ENCODE measurements at places on chromosomes 12 and 14.

DNA sequence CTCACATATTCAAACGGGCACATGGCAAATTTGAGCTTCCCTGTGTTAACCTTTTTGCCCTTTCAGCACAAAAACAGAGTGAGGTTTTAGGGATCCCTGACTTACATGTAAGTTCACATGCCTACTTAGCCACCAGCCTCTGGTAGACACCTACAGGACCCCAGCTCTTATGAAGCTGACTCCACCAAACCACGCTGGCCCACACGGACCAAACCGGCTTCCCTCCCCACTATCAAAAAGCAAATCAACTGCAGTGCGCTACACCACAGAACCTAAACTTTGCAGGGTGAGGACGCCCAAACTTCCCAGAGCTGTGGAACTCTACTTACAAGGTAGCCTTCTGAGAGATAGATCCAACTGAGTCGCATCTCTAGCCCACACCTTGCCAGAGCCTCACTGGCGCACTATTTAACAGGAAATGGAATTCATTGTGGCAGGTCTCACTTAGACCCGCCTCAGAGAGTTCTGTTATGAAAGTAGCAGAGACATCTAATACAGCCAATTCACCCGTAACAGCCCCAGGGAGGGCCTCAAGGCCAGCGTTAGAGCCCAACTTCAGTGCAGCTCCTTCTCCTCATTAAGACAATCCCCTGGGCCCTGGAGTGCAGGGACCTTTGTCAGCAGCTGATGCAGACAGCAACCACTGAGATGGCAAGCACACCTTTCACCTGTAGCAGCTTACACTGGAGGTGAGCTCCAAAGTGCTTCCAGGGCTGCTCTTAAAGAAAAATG is 49.2 kb downstream of the SH2B3 start:
- DNase-seq, result no peak

- DNase-seq, result no peak
Measured at GRCh38 chr12:106301241-106301610, 1.3 kb upstream of the TCP11L2 start.

DNA sequence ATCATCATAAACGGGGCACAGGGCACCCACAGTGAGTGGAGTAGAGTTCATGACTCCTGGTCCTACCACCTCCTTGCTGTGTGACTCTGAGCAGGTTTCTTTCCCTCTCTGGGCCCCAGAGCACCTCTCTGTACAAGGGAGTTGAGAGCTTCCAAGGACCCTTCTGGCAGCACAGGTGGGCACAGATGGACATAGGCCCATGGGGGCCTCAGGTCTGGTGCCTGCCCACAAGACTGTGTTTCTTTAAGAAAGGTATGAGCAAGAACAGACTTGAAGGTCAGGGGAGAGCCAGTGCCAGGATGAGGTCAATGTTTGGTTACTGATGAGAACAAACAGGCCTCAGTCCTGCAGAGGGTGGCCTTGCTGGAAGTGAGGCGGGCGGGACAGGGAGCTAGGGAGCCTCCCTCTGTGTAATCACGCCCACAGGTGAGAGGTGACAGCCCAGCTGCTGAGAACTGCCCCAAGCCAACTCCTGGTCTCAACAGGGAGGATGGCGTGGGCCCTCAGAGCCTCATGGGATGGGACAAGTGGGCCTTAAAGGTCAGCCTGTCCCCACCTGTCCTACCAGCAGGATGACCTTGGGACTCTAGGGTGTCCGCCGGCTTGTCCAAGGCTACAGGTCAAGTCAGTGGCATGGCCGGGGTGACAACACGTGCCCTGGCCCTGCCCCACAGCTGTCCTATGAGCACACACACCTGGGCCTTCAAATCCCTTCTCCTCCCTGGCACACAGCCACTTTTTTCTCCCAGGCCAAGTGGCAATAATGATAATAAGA is 49.1 kb downstream of the CCDC85C start:
- no peak for DNase-seq

DNA sequence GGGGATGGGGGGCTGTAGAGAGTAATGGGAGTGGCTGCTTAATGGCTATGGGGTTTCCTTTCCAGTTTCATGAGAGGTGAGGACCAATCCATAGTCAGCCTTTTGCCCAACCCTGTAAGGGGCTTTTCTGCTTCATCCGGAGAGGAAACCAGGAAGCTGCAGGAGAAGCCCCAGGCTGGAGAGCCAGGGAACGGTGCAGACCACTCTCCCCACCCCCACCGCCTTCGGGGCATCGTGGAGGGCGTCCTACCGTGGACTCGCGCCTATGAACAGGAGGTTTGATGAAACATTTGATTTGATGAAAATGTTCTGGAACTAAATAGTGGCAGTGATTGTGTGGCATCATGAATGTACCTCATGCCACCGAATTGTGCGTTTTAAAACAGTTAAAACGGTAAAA is 204.3 kb upstream of the DIO3 start:
- DNase-seq, result no peak

GRCh38 chr12:95258151-95258550 is 40.5 kb downstream of the VEZT start:
- DNase-seq, result no peak

GRCh38 chr14:86450085-86450484 is 920.1 kb downstream of the FLRT2 start:
- DNase-seq, result no peak

GRCh38 chr14:79437951-79438350 is 773.4 kb downstream of the DIO2 start:
- no peak for DNase-seq

DNA sequence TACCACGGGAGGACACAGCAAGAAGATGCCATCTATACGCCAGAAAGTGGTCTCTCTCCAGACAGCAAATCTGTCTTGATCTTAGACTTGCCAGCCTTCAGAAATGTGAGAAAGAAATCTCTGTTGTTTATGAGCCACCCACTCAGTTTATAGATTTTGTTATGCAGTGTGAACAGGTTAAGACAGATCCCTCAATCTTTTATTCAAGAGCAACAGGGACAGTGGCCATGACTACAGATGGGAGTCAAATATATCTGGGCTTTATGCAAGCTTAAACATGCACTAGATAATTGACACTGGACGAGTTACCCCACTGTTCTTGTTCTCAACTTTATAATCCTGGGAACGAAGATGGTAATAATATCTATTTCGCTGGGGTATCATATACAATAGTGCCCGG is 288.7 kb downstream of the RPAP3 start:
- no peak for DNase-seq

DNA sequence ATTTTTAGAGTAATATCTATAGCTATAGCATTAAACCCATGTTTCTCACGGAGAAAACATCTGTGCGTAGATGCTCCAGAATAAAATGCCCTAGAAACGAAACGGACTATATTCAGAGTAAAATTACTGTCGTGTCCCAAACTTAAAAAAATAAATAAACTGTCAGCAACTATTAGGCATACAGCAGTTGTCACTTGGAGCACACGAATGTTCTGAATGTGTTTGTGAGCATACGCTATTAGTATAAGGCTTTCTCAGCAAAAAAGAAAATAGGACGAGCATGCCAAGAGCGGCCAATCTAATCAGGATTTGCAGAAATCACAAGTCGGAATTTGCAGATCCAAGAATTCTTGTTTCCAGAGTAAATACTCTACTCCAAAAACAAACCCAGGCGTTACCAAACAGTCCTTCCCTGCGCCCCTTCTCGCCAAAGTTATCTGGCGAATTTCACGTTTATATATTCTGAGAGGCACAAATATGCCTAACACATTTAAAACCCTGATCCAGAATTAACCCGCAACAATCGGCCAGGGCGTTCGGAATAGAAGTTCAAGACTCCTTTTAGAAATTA is 836 bp downstream of the PTPN21 start:
- no peak for DNase-seq

- no peak for DNase-seq
Measured at GRCh38 chr12:86660488-86661147, 404.4 kb upstream of the MGAT4C start.

DNA sequence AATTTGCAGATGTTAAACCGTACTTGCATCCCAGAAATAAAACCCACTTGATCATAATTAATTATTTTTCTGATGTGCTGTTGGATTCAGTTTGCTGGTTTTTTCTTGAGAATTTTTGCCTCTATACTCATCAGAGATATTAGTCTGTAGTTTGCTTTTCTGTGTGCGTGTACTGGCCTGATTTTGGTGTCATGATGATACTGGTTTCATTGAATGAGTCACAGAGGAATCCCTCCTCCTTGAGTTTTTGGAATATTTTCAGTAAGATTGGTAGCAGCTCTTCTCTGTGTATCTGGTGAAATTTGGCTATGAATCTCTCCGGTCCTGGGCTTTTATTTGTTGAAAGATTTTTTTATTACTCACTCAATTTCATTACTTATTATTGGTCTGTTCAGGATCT is 100.4 kb upstream of the PMCH start:
- DNase-seq, result no peak

DNA sequence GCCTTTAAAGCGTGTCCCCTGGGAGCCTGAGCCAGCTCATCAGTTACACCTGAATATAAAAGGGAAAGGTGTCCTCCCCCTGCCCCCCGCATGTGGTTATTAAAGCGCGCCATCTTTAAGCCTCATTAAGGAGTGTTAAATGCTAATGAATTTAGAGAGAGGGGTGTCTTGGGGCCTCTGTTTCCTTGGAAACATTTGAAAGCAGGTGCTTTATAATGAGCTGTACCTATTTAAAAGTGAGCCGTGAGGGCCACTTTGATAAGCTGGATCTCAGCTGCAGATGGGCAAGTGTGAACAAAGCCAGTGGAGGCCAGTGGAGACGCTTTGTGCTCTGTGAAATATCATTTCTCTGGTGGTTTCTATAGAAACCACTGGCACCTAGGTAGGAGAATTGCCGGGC is 84.0 kb downstream of the BEGAIN start:
- no peak for DNase-seq

- DNase-seq, result no peak
Measured at GRCh38 chr12:109640961-109641360, 67.4 kb downstream of the MVK start.

- DNase-seq, result no peak
Measured at GRCh38 chr12:42539696-42540095, 49.9 kb downstream of the PRICKLE1 start.

- DNase-seq, result no peak
Measured at GRCh38 chr14:26601856-26602255, 4.0 kb upstream of the NOVA1 start.

- peak; percentile 40 for DNase-seq
Measured at GRCh38 chr14:68476212-68477109, 316.4 kb downstream of the ZFP36L1 start.

DNA sequence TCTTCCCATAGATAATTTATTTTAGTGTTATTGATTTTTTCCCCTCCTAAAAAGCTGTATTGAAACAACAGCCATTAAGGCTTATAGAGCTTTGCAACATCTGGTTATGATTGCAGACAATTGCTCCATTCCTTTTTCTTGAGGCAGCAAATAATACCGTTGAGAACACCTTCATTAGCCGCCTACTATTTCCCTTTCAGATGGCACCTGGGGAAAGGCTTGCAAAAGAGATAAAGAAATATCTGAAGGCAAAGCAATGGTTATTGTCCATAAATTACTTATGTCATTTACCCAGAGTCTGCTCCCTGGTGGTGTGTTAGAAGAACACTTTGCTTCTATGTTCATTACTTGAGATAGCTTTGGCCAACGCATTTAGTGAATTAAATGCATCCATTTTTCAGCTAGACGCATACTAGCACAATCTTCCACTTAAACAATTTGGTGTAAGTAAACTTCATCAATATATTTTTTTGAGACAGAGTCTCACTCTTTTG is 377.8 kb downstream of the KCNH5 start:
- DNase-seq, result no peak

- no peak for DNase-seq
Measured at GRCh38 chr12:12582895-12583303, 20.2 kb upstream of the DUSP16 start.
